ENCODE measurements at places on chromosomes 12 and 14.

- no peak for DNase-seq
Observed at GRCh38 chr12:92432724-92433441, 269.9 kb upstream of the PLEKHG7 start.

GRCh38 chr14:104393199-104393897, 186.2 kb upstream of the C14orf180 start:
- no peak for DNase-seq

- DNase-seq: no peak
Observed at GRCh38 chr14:66076176-66076575, 410.0 kb upstream of the CCDC196 start.

DNA sequence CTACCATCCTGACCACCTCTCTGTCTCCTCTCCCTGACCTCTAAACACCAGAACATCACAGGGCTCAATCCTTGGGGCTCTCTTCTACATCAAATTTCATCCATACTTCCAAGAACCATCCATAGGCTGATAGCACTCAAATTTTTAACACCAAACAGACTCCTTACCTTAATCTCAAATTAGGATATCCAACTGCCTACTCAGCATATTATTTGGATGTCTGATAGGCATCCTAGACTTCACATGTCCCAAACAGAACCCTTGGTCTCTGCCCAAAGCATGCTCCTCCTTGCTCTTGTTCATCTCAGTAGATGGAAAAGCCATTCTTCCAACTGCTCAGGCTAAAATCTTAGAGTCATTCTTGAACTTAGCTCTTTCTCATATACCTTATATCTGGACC, 91.3 kb downstream of the GALC start:
- DNase-seq: no peak

All from NCI-H1417 treated with DMSO at 0.1 percent for 48 hours (cell line).